NCI-H1436 (cell line): ENCODE measurements at places on chromosomes 7 and 10.

DNA sequence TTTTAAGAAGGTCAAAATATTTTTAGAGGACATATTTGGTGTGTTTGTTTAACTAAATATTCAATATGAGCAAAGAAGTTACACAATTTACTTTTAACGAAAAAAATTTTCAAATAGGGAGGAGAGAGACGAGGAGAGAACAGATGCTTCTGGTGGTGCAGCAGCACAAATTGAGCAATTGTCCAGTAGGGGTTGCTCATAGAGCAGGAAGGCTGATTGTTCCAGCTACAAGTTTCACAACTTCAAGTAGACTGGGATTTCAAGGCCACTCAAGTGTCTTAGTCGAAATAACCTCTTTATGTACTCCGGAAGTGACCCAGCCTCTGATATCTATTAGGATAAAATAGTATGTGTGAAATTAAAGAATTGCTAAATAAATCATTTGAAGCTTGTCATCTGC, 197.9 kb downstream of the HDAC9 start:
- no peak for DNase-seq

DNA sequence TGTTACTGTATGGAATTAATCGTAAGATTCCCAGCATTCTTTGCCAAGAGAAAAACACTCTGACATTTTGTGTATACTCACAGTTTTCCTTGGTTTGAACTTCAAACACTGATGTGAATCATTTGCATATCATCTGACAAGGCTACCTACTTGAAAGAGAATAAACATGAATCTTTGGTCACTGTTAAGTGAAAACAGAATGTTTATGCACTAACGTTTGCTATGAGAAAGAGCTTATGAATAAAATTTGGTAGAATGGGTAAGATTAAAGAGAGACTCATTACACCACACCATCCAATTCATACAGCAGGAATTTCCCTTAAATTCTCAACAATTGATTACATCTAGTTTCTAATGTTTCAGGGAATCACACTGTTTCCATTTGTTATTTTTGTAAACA, 46.6 kb downstream of the MACC1 start:
- no peak for DNase-seq

- no peak for DNase-seq
Measured at GRCh38 chr10:75432176-75432575, 752 bp downstream of the LRMDA start.

GRCh38 chr7:17489961-17490360, 191.5 kb downstream of the AHR start:
- DNase-seq = no peak

DNA sequence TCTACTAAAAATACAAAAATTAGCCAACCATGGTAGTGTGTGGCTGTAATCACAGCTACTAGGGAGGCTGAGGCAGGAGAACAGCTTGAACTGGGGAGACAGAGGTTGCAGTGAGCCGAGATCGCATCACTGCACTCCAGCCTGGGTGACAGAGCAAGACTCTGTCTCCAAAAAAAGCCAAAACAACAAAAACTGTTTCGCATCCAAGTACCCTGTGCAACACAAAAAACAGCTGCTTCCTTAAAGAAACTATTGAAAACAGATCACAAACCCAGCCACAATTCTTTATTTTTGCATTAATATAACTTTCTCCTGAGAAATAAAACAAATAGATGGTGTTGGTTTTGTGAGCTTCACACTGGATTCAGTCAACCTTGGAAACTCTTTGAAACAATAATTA, 112.1 kb upstream of the AFAP1L2 start:
- DNase-seq = no peak

- no peak for DNase-seq
Measured at GRCh38 chr7:42222891-42223290, 14.1 kb downstream of the GLI3 start.

DNA sequence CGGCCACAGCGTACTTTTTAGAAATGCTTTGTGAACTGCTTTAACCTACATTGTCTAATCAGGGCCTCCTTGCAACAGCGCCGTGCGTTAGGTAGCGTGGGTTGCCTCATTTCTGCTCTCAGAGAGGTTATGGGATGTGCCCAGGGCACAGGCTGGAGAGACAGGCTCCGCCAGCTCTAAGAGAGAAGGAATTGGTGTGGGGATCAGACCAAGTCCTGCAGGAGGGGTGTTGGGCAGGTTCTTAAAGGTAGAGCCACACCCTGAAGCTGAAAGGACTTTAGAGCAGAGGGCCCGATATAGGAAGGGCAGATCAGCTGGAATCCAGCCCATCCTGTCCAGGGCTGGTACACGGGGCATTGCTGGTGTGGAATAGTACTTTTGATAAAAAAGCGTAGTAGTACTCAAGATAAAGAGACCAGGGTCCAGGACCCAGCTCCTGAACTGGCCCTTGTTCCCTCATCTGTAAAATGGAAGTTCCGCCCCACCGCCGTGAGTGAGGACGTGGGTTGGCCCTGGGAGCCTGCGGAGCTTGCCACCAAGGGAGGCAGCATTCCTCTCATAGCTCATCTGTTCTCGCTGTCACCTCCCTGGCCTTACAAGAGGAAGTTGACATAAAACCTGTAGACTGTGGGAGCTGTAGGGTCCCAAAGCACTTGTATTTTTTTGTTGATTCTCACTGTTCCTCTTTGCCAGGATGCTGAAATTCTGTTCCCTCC, 37.2 kb downstream of the TMEM120A start:
- no peak for DNase-seq

GRCh38 chr7:13179011-13179582, 491.7 kb downstream of the ARL4A start:
- DNase-seq = no peak

- no peak for DNase-seq
Measured at GRCh38 chr7:157700231-157701005, 363.6 kb downstream of the DNAJB6 start.

DNA sequence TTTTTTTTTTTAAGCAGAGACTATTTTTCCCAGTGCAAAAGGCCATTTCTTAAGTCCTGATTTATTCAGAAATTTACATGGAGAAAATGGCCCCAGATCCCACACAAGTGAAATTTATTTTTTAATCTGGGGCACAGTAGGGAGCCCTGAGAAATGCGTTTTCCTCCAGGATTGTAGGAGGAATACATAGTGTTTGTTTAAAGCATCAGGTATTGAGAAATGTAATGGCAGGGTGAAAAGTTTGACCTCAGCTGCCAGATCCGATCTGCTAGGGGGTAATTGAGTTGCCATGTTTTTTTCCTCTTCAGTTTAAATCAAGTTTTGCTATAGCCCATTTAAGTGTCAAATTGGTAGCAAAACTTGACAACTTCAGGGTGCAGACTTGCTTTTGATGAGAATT, 110.0 kb downstream of the LRMDA start:
- DNase-seq = no peak

- no peak for DNase-seq
Measured at GRCh38 chr10:32160864-32161263, 104.6 kb upstream of the KIF5B start.

DNA sequence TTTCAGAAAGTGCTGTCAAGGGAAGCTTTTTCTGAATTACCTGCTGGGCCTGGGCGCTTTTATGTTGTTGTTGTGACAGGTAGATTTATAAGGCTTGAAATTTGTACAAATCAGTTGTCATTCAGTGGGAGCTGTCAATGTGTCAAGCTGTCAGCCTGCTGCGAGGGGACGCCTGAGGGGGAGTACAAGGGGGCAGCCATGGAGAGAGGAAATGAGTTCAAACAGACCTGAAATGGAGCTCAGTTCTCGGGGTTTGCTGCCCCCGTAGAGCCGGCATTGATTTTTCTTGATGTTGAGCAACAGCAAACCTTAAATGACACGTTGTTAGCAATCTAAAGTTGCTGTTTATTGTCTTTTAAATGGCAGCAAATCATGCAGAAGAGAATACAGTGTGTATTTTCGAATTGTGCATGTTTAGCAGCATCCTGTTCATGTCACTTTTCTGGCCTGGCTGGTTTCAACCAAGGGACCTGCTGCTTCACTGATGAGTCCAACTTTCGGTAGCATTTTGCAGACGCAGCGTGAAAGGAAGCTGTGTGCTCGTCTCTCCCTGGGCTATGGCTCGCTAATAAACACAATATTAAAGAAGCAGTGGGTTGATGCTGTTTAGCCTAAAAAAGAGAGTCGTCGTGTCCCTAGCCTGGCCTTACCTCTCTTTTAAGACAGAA, 166.5 kb downstream of the LRMDA start:
- no peak for DNase-seq

DNA sequence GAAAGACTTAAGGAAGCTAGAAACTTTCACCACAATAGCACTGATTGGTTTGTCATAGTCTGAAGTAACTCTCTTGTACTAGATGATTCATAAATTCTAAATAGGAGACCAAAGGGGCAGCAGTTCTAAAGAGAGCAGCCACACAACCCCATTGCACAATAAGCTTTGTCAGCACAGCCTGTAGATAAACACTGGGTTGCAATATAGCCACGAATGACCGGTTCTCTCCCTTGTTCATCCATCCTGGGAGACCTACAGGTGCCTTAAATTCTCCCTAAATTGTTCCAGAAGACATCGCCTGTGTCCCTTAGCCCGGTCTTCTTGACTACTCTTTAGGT, 167.0 kb downstream of the SNX13 start:
- DNase-seq = no peak

DNA sequence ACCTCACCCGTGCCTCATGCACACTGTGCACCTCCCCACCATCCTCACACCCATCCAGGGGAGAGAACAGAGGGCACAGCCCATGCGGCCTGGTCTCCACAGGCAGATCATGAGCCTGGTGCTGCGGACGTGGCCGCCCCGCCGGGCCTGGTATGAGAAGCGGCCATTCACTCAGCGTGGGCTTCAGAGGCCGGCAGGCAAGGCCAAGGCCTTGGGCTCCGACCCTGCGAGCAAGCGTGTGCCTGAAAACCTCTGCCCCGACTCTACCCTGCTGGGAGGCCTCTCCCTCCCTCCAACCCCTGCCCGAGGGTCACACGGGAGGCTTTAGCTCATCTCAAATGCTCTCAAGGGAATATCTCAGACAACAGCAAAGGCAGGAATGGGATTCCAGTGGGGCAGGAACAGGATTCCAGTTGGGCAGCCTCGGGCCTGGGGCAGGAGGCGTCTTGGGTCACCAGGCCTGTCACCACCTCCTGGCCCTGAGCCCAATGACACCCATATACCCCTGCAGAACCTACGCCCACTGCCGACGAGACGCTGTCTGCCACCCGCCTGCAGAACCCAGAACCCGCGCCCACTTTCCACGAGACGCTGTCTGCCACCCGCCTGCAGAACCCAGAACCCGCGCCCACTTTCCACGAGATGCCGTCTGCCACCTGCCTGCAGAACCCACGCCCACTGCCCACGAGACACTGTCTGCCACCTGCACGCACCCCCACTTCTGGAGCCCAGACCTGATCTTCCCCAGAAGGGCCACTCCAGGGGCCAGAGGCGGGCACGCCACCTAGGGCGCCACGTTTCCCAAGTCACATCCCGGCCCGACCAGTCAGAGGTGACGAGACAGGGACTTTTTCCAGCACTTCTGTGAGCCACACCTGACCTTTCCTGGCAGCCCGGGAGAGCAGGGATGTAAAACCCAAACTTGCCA, 38.9 kb downstream of the ADAP1 start:
- DNase-seq = no peak

DNA sequence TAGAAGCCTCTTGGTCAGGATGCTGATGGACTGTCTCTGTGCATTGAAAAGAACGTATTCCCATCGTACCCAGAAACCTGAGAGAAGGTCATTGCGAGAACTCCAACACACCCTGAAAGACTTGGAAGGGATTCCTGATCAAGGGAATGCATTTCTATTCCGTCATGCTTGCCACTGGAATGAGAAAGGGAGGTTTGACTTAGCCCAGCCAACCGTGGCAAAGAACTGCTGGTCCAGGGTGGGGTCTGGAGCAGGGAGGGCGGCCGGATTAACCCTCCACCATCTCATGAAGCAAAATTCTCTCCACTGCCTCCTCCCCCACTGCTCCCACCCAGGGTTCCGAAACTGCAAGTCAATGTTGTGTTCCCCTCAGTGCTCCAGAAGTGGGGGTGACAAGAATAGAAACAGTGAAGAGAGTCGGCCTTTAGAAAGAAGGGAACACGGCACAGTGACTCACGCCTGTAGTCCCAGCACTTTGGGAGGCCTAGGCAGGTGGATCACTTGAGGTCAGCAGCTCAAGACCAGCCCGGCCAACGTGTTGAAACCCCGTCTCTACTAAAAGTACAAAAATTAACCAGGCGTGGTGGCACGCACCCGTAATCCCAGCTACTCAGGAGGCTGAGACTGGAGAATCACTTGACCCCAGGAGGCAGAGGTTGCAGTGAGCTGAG, 137.5 kb upstream of the MGMT start:
- DNase-seq = no peak

- no peak for DNase-seq
Measured at GRCh38 chr7:138000081-138000701, 1.7 kb downstream of the CREB3L2 start.

DNA sequence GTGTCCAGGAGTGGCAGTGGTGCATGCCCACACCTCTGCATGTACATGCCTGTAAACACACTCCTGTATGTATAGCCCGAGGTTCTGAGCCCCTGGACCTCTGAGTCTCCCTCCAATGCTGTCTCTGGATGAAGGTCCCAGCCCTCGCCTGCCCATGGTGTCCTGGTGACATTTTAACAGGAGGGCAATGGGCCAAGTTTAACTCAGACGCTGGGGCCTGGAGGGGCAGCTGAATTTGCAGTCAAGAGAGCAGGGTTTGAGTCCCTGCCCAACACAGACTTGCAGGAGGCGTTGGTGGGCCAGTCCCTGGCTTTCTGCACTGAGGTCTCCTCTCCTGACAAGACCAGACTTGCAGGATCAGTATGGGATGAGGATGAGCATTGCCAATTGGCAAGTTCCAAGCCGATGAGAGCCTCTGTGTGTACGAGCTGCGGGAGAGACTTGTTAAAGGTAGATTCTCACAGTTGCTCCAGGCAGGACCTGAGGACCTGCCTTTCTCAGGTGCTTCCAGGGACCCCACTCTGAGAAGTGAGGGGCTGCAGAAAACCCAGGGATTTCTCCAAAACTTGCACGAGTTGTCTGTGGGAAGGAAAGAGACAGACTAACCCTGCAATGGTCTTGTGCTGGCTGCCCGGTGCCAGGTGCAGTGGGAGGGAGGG, 141.9 kb downstream of the ELFN1 start:
- no peak for DNase-seq

DNA sequence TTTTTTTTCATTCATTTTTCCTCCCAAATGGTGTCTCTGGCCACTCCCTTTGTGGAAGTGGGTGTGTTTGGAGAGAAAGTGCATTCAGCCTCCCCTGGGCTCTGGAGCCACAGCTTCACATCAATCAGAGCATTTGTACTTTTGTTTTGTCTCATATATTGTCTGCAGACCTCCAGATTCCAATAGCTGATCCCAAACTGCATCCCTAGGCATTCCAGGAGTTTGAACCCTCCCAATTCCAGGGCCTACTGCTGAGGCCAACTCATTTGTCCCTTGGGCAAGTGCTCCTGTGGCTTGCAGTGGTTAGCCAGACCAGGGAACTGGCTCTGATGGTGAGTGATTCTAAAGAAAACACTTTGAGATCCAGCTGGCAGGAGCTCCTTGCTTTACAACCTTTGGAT, 163.3 kb downstream of the IPMK start:
- DNase-seq = no peak
